ENCODE measurements at places on chromosomes 7 and 10.

- no peak for DNase-seq
Observed at GRCh38 chr7:128811631-128812430, 18.4 kb upstream of the FLNC start.

GRCh38 chr10:77537720-77538373, 99.8 kb downstream of the KCNMA1 start:
- peak; percentile 68 for DNase-seq

- DNase-seq, result no peak
Observed at GRCh38 chr7:155948845-155949244, 136.6 kb upstream of the SHH start.

GRCh38 chr7:73623798-73624668, at the start of gene MLXIPL:
Gene MLXIPL, minus strand, starts transcription at chr7:73624522. Its CDS starts 30 bp downstream, at chr7:73624492.
- DNase-seq, result peak; percentile 12

DNA sequence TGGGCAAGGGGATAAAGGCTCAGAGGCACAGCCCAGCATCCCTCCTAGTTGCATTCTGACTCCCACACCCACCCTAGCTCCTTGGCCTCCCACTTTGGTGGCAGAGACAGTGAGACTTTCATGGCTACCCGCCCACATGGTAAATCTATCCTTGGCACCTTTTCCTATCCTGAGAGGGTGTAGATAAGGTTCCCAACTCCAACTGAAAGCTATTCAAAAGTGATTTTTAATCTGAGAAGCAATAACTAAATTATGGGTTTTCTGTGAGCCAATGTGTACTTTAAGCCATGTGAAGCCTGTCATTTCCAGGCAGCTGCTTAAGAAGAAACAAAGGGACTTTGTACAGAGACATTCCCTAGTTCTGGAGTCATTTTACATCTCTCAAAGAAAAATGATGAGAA, 9.1 kb downstream of the LAMB1 start:
- peak; percentile 60 for DNase-seq

- DNase-seq, result no peak
Observed at GRCh38 chr10:80552151-80552646, 14.5 kb downstream of the SH2D4B start.

GRCh38 chr10:13734151-13734550, 147.4 kb downstream of the PRPF18 start:
- DNase-seq, result no peak

GRCh38 chr7:81233208-81233940, 314.5 kb upstream of the SEMA3C start:
- no peak for DNase-seq

Data from fibroblast of lung (primary cell).